CD14-positive monocyte (primary cell): ENCODE measurements at places on chromosomes 12 and 14. TPM values are rescaled to one million over a fixed set of nuclear protein-coding genes. Genes with fewer than 3 reads are reported as not detected.

The PLEKHG7 gene
- not detected for polyA plus RNA-seq

The CCDC85C gene
- not detected for polyA plus RNA-seq

- no peaks in the 10 kb centered on the region for H3K36me3 ChIP-seq
- no peaks in the 10 kb centered on the region for H3K27me3 ChIP-seq
- no peak for DNase-seq
- no peak overlapping the region for H3K4me3 ChIP-seq
These were observed 45.7 kb downstream of the WDR20 start for GRCh38 chr14:102185360-102185759.

DNA sequence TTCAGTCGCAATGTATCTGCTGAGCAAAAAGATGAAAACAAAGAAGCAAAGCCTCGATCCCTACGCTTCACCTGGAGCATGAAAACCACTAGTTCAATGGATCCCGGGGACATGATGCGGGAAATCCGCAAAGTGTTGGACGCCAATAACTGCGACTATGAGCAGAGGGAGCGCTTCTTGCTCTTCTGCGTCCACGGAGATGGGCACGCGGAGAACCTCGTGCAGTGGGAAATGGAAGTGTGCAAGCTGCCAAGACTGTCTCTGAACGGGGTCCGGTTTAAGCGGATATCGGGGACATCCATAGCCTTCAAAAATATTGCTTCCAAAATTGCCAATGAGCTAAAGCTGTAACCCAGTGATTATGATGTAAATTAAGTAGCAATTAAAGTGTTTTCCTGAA, 19.8 kb downstream of the CKB start:
- no peaks in the 10 kb centered on the region for H3K4me1 ChIP-seq
- H3K36me3 ChIP-seq, result peaks cover 71% of the 10 kb centered on the region
- no peak overlapping the region for H3K4me3 ChIP-seq
- no peak overlapping the region for H3K27ac ChIP-seq
- no peak for DNase-seq

DNA sequence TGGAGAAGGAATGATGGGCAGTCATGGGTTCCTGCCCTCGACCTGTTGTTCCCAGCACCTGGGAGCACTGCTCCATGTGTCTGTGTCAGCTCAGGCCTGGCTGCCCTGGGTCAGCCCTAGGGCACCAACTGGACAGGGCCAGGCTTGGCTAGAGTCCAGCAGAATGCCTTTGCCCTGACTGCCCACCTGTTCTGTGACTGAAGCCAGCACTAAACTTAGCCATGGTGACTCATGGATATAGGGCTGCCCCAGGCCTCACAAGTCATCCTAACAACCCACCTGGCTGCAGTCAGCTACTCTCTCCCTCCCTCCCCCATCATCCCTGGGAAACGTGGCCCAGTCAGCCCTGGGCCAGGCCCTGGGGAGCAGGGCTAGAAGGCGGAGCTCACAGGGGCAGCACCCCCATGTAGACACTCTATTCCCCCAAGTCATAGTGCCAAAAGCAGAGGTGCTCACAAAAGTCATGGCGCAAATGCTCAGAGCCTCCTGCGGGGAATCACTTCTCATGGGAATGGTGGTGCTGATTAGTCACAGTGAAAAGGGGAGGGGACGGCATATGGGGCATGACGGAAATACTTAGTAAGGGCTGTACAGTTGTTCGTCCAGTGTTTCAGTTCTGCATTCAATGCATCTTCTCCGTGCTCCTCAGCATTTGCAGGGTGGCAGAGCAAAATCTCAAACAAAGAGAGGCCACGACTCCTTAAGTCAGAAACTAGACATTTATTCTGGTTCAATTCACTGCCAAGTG, 52.0 kb upstream of the NTF3 start:
- no peak overlapping the region for H3K4me3 ChIP-seq
- no peak for DNase-seq
- H3K36me3 ChIP-seq, result no peaks in the 10 kb centered on the region
- H3K27ac ChIP-seq, result no peak overlapping the region
- no peaks in the 10 kb centered on the region for H3K4me1 ChIP-seq

DNA sequence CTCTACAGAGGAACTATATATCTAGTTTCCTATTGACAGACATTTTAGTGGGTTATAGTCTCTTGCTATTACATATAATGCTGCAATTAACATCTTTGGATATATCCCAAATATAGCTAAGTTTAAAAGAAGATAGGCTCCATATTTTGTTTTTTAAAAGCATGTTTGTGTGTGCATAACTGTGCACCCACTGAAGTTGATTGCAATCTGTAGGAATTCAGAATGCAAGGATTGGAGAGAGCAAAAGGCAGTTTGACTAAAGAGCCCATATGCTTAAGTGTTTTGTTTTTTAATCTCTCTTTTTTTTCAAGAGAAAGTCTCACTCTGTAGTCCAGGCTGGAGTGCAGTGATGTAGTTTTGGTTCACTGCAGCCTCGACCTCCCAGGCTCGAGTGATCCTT, 9.4 kb upstream of the ABCD4 start:
- no peaks in the 10 kb centered on the region for H3K27me3 ChIP-seq
- DNase-seq, result no peak
- no peaks in the 10 kb centered on the region for H3K36me3 ChIP-seq
- H3K4me3 ChIP-seq, result no peak overlapping the region

DNA sequence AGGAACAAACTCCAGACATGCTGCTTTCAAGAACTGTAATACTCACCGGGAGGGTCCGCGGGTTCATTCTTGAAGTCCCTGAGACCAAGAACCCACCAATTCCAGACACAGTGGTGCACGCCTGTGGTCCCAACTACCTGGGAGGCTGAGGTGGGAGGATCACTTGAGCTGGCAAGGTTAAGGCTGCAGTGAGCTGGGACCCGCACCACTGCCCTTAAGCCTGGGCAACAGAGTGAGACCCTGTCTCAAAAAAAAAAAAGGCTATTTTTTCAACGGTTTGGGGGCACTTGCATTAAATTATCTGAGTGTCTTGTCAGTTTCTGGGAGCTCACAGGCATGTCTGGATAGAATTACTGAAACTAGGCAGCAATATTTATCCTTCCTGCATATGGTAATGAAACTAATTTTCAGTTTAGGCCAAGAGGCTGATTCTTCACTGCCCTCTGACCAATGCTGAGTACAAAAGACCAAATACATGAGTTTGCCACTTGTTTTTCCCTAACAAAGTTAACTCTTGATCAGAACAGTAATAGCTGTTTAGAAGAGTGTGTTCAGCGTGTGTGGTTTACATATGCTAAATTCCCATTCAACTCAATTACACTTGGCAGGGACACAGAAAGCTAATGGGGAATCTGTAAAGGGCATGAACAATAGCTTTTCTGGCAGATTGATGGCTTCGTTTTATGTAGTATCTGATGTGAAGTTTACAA, 65.8 kb upstream of the RASSF3 start:
- H3K36me3 ChIP-seq, result no peaks in the 10 kb centered on the region
- H3K4me1 ChIP-seq, result no peaks in the 10 kb centered on the region
- no peak for DNase-seq
- peaks cover 6% of the 10 kb centered on the region for H3K27me3 ChIP-seq
- H3K4me3 ChIP-seq, result no peak overlapping the region

DNA sequence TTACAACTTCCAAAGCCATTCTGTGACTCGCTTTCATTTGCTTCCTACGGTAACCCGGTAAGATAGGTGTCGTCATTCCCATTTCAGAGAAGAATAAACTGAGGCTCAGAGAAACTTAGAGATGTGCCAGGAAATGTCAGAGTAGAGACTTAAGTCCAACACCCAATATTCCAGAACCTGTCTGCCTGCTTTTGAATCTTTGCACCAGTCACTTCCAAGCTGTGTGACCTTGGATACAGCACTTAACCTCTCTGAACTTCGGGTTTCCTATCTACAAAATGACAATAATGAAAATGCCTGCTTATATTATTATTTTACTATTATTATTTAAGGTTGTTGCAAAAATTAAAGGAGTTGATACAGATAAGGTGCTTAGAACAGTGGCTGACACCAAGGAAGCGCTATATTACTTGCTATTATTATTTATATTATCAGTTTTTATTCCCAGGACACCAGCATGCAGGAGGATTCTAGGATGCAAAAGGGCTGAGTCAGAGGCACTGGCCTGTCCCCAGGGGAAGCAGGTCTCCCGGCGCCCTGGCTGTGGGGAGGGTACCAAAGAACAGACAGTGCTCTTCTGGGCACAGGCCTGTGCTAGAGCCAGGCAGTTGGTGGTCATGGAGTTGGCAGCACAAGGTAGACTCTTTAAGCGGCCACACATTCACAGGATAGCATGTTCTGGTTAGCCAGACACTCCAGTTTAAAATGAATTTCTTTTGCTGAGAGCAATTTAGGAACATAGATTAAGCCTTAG, 5.4 kb downstream of the HSPB8 start:
- H3K4me3 ChIP-seq, result no peak overlapping the region
- H3K36me3 ChIP-seq, result no peaks in the 10 kb centered on the region
- H3K27me3 ChIP-seq, result no peaks in the 10 kb centered on the region
- H3K4me1 ChIP-seq, result no peaks in the 10 kb centered on the region
- DNase-seq, result no peak

- no peak overlapping the region for H3K4me3 ChIP-seq
- no peaks in the 10 kb centered on the region for H3K36me3 ChIP-seq
- H3K27ac ChIP-seq, result no peak overlapping the region
- DNase-seq, result no peak
These were observed 235.3 kb downstream of the CCDC91 start for GRCh38 chr12:28425526-28425925.
